Tongue (tissue), 3 donors: ENCODE measurements at places on chromosomes 1 and 21.

DNA sequence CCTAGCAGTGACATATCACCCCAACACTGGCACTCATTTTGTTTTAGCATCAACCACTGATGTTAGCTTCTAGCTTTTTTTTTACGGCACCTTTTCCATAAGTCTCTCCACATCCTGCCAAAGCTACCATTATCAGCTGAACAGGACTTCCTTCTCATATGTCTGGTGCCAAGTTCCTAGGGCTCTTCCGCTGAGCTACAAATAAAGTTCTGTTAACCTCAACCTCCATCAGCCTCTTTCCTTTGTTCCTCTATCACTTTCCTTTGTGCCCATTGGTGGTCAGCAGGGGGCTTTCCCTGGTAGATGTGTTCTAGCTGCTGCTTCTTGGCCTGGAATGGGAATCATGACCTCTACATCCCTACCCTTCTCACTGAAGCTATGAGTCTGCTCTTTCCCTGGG is 163.8 kb downstream of the FAF1 start:
- DNase-seq: no peak

- no peak for DNase-seq
Observed at GRCh38 chr1:32775640-32776337, 41.4 kb downstream of the YARS1 start.

DNA sequence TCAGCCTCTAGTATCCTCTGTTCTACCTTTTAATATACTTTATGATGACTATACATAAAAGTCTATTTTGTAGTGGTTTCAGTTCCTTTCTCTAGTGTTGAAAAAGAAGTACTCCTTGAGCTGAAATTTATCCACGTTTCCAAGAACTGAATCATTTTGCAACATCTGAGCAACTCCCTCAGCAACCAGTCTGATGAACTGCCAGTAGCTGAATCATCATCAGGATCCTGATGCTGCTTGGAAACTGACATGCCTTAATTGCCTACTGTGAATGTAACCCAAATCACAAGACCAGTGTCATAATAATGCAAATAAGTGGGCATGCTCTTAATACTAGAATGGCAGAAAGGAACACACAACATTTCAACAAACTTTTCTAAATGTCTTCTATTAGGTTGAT is 103.3 kb downstream of the CYYR1 start:
- DNase-seq: peak; percentile 45

- no peak for DNase-seq
Observed at GRCh38 chr1:205045146-205045545, 2.1 kb downstream of the CNTN2 start.

DNA sequence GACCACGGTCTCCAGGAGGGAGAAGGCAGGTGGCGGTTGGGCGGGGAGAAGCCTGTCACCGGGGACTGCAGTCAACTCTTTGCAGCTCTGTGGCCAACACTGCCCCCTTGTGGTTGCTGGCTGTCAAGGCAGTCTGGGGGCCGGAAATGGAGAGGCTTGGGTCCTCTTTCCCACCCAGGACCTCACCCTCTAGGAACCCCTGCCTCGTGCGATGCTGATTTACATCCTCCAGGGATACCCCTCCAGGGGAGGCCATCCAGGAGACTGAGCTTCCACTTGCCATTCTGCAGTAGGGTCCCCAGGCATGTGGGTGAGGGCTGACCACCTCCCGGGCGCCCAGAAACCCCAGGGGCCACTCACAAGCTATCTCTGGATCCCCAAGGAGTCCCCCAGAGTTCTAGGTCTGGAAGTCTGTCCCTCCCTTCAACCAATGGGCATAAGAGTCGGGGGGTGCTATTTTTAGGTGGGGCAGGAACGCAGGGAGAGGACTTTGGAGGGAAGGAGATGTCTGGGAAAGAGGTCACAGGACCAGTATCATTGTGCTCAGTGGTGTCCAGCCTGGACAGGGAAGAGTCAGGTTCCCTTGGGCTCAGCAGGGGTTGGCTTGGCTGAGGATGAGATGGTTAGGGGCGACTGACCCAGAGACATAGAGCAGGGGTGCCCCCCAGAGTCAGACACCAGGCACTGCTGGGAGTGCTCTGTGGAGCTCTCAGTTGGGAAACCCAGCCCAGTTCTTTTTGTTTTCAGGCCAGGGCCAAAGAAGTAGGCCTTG is 7.1 kb upstream of the GPR61 start:
- peak; percentile 94 for DNase-seq

GRCh38 chr21:23111070-23111600 is 2112.9 kb downstream of the NCAM2 start:
- no peak for DNase-seq

- no peak for DNase-seq
Observed at GRCh38 chr1:232983817-232984567, 33.6 kb downstream of the NTPCR start.

GRCh38 chr1:226063977-226064815 is 1.7 kb downstream of the H3-3A start:
- peak; percentile 34 for DNase-seq

- no peak for DNase-seq
Observed at GRCh38 chr1:31781138-31781755, 17.1 kb upstream of the ADGRB2 start.

GRCh38 chr1:22635436-22635835 is 992 bp upstream of the C1QA start:
- peak; percentile 68 for DNase-seq

DNA sequence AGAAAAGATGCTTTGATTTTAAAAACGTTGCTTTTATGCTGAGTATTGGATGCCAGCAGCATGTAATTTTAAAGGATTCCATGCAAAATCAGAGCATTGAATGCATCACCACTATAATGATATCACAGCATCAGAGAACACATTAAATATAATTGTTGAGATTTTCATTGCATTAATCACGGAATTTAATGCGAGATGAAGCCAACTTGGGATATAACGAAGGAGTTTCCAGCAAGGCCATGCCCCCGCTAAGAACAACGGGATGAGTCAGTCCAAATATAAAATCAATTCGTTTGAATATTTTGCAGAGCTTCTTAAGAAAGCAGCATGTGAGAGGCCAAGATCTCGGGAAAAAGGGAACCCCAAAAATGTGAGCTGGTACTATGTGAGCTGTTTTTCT is 423.4 kb upstream of the CHRM3 start:
- no peak for DNase-seq

- DNase-seq: peak; percentile 60
Observed at GRCh38 chr1:2556277-2556677, at the start of gene TNFRSF14. TNFRSF14 (plus strand) TSS chr1:2556371; CDS start chr1:2556665, 294 bp downstream.

DNA sequence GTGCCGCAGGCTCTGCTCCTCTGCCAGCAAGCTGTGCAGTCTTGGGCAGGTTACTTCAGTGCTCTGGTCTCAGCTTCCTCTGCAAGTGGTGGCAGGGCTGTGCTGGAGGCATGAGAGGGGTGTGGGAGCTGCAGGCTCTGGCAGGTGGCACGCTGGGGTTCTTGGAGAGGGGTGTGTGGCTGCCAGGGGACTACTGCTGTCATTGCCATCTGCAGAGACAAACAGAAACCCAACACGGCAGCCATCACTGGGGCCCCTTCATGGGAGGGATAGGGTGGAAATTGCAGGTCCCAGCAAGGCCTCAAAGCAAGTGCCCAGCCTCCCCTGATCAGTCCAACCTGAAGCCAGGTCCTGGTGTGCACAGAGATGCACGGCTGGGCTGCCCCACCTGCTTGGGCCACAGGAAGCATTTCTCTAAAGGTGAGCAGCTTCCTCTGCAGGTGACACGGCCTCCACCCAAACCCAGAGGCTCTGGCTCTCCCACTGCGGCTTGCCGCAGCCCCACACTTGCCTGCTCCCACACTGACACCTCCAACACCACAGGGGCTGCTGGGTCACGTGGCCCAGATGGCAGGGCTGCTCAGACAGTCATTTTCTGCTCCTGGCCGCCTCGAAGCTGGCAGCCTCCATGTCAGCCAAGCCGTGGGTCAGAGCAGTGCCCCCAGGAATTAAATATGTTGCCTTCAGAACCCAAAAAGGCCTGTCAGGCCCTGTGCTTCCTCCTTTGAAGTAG is 4.1 kb upstream of the COL6A2 start:
- DNase-seq: no peak

- peak; percentile 57 for DNase-seq
Observed at GRCh38 chr21:31347435-31348032, 3.5 kb upstream of the TIAM1 start.

DNA sequence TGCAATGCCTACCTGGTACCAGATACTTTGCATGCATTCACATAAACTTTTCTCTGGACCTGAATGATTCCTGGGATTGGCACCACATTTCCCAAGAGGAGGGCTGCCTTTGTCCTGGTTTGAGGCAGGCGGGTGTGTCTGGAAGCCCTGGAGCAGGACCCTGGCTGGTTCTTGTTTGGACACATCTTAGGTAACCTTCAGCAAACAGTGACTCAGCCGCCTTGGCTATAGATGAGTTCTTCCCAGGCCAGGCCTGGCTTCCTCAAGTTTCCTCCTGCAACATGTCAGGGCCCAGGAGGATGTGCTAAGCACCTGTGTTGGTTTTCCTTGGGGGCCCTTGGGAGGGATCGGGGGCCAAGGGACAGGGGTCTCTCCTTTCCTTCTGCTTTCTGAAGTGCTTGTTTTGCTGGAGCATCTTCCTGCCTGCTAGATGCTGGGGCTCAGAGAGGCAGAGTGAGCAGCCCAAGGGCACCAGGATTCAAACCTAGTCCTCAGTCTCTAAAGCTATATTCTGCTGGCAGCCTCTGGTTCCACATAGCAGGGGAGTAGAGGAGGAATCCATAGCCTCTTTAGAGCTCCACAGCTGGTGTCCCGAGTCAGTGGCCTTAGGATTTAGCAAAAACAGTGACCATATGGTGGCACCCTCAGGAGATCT is 38.2 kb downstream of the PAX7 start:
- no peak for DNase-seq

DNA sequence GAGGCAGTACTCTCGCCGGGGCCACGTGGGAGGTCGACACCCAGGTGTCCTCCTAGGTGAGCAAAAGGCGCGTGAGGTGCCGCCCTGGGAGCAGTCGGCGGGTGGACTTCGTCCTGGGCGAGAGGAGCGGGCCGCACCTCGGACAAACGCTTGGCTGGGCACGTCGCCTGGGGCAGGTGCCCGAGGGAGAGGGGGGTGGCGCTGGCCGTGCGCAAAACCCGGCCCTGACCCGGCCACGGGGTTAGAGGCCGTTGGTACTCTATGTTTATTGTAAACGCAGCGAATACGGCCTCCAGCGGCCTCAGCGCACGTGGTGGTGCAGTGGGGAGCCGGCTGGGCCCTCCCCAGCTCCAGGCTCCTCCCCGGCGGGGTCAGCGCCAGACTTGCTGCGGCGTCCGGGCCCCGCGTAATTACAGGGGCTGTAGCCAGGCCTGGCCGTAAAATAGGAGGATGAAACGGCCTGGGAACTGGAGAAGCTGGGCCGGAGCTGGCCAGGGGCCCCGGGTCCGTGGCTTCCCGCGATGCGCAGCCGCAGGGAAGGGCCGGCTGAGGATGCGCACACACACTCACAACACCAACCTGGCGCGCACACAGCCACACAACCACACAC is 1.6 kb upstream of the EFNA1 start:
- peak; percentile 49 for DNase-seq

DNA sequence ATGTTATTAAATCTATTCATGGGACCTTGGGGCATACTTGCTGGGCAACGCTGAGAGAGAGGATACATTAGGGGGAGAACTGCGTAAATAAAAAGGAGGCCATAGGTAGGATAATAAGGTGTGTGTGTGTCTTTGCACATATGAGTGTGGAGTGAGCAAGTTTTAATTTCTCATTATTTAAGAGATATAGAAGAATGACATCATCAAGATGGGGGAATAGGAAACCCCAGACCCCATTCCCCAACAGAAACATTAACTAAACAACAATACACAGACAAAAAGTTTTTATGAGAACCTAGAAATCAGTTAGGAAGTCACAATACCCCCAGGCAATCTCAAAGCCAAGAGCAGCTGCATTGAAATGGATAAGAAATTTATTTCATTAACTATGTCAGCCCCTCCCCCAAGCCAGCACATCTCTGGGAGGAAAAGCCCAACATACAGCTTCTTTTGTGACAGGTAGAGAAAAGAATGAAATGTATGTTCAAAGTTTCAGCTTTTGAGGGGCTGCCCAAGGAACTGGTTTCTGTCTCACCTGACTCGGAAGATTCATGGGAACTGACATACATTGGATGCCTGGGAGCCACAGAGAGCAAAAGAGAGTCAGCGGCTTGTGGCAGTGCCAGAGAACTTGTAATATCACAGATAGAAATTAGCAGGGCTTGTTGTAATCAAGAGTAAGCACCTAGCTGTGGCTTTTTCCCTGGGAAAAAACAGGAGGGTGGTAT is 234.3 kb upstream of the NFIA start:
- no peak for DNase-seq

DNA sequence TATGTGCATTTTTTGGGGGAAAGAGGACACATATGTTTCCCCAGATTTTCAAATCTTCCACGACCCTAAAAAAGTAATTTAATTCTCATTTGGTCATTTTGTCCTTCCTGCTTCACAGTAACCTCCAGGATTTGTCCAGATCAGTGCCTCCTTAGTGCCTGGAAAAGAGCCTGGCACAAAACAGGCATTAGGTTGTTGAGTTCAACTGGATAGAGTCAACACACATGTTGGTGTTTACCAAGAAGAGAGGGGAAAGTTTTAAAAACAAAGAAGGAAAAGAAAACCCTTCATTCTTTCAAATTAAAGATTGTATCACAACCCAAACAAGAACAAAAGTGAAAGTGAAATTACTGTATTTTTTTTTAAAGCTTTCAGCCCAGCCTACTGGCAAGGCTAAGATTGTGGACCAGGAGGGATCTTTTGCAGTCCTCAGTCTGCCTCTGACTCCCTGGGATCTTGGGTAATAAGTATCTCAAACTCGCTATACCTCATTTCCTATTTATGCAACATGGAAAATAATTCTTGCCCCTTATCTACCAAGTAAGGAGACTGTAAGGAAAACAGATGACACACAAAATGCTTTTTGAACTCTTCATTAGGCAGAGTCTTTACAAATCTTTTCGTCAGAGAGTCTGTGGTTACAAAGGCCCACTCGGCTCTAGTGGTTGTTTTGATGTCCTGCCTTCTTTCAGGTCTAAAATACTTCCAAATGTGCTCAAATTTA is 57.8 kb downstream of the ZNF281 start:
- peak; percentile 46 for DNase-seq

DNA sequence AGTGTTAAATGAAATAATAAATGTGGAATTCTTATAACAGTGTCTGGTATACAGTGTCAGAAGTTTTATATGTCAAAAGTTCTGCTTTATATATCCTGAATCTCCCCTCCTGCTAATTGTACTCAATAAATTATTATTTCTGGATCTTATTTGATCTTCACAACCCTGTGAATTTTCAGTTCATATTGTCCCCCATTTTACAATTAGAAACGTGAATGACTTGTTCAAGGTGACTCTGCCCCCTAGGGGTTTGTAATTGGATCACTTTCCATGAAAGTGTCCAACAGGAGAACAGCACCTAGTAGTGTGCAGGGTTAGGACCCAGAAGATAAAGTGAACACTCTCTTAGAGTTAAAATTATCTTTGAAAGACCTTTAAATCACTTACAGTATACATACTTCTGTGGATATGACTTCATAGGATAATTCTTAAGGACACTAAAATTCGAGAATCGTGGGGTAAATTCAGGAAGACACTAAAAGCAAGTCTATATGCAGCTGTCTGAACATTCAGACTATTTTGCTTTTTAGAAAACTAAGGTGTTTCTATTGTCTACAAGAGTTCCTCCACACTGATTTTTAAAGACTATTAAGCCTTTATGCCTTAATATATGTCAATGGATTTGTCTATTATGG is 4.5 kb upstream of the DDR2 start:
- peak; percentile 12 for DNase-seq
